Mesothelial cell of epicardium (in vitro differentiated cells): ENCODE measurements at places on chromosomes 3 and 15.

DNA sequence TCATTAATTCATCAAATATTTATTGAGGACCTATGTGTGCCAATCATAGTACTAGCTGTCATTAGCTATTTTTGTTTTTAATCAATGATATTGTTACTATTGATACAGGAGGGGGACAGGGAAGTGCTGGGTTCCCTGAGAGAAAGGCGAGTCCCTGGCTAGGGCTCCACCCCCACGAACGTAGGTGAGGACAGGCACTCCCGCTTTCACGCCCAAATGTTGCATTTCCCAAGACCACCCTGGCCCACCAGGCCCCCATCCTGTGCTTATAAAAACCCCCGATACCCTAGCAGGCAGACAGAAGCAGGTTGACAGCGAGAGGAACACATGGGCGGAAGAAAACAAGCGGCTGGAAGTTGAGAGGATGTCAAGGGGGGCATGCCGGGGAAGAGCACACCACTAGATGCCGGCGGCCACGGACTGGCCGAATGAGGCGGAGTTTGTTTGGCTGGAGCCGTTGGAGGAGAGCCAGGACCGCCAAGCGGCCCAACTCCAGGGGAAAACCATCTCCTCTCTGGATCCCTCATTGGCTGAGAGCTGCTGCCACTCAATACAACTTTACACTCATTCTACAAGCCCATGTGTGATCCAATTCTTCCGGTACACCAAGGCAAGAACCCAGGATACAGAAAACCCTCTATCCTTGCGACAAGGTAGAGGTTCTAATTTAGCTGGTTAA is 798.7 kb upstream of the SEMA6D start:
- DNase-seq: no peak

- no peak for DNase-seq
Observed at GRCh38 chr3:46923559-46924350, 46.2 kb downstream of the PTH1R start.

DNA sequence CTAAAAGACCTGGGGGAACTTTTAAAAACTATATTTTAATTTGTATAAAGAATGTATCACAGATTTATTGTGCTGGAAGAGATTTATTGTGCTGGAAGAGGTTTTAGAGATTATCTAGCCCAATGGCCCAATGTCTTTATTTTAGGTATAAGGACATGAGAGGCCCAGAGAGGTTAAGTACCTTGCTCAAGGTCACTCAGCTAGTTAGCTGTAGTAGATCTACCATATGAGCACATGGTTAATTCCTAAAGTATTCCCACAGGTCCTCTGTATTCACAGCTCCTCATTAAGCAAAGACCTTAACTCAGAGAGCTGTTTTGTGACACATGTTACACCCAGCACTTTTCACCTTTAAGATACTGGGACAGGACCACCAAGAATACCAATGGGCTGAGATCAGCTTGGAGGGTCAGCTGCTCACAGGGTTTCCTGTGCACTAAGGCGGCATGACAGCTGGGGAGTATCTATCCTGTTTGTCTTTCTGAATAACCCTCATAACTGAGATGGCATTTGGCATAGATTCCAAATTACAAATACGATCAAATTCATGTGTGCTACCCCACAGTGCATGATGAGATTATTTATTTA is 143.1 kb upstream of the TBL1XR1 start:
- no peak for DNase-seq

GRCh38 chr3:74613521-74614106 is 845 bp downstream of the CNTN3 start:
- no peak for DNase-seq

- DNase-seq: no peak
Observed at GRCh38 chr3:187375581-187375980, 7.4 kb downstream of the RTP4 start.

DNA sequence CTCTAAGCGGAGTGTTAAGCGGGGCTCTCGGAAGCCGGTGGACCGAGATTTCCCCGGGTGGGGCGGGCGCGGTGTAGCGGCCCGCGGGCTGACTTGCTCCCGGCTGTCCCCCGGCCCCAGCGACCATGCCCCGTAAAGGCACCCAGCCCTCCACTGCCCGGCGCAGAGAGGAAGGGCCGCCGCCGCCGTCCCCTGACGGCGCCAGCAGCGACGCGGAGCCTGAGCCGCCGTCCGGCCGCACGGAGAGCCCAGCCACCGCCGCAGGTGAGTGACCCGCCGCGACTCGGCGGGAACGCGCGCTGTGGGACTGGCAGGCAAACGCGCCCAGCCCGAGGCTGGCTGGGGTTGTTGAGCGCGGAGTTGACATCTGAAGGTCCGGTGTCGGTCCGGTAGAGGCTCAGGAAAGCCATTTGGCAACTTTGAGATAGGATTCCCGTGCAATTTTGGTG is 1.3 kb downstream of the SMC4 start:
- no peak for DNase-seq

- DNase-seq: no peak
Observed at GRCh38 chr3:72405943-72406566, 442.2 kb downstream of the SHQ1 start.

DNA sequence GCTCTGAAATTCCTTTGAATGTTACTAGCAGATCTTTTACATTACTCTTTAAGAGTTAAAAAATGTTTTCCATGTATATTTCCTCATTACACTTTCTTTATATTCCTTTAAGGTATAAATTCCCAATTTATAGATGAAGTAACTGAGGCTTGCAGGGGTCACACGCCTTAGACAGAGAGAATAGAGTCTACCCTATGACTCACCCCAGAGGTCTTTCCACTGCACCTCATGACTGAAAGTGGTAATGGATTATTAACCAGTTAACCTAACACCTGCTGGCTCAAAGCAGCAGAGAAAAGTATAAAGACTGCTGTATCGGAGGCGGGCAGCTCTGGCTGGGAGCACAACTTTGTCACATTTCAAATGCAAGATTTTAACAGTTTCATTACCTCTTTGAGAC is 37.7 kb downstream of the LDHAL6B start:
- DNase-seq: no peak

DNA sequence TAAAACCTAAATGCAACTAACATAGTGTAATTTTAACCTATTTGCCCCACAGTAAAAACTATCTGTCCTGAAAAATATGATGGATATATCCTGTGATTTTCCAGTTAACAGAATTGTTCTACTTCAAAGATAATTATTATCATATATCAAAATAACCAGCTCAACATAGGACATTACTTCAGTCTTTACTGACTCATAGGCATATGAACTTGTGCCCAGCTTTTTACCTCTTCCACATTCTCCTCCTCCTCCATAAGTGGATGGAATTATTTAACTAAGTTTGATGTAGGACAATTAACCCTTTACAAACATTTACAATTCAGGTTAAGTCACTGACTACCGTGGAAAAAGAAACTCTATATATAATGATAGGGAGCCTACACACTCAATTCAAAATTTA is 22.9 kb upstream of the USF3 start:
- DNase-seq: no peak

GRCh38 chr3:127405010-127405598 is 117.3 kb upstream of the PRR20G start:
- DNase-seq: no peak

DNA sequence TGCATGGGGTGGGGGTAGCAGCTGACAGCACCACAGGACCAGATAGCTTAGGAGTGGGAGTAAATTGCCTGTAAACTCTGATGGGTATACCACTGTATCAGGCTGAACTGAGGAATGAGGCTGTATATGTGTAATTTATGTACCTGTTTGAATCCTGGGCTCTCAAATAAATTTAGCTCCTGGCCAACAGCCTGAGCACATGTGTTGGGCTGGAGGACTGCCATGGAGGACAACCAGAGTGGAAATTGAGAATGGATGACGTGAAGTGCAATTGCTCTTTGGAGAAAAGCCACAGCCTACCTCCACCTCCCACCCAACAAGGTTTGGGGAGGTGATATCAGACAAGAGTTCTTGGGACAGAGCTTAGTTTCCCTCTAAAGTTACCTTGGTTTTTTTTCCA is 328.6 kb upstream of the PROK2 start:
- DNase-seq: no peak

DNA sequence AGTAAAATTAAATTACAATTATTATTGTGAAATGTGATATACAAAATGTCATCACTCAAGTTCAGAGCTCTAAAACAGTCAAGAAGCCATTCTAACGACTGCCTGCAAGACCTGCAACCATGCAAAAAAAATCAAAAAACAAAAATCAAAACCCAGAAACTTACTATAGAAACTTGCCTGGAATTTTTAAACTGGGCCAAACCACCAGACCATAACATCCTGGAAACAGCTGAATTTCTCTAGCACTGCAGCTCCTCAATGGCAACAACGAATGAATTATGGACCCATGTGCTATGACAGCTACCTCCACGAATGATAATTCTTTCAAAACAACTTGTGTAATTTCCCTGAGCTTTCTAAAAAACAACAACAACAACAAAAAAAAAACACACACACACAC is 130.0 kb upstream of the KCNMB2 start:
- no peak for DNase-seq

GRCh38 chr15:61099020-61099810 is 129.9 kb downstream of the RORA start:
- DNase-seq: no peak

- DNase-seq: no peak
Observed at GRCh38 chr3:43400167-43400566, 113.8 kb downstream of the SNRK start.

DNA sequence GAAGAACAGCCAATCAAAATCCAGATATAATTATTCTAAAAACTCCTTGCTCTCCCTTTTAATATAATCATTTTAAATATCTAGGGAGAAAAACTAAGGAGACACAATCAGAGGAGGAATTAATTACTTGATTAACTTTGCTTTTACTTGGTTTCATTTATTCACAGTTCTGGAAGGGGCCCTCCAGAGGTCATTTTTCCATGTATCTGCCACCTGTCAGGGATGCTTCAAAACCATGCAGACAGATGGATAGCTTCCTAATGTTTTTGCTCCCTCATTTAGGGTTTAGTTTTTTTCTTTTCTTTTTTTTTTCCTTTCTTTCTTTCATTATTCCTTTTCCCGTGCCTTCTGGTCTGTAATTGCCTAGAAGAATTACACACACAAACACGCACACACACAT is 438.1 kb upstream of the ARPP21 start:
- DNase-seq: no peak

DNA sequence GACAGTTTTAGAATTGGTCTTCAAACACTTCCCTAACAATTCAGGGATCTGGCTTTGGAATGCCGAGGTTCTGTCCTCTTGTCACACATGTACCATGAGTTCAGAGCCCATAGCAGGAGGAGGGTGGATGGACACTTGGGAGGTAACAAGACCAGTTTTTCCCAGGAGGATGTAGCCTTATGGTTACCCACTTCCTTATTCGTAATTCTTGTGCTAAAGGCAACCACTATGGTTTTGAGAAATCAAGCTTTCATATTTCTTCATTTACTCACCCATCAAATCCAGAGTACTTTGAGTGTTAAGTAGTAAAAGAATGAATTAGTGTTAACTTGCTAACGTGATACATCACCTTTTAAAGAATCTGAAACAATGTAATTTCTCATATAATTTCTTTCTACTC is 479.6 kb upstream of the ALCAM start:
- no peak for DNase-seq

GRCh38 chr15:100571592-100572167 is 30.3 kb downstream of the LINS1 start:
- no peak for DNase-seq

DNA sequence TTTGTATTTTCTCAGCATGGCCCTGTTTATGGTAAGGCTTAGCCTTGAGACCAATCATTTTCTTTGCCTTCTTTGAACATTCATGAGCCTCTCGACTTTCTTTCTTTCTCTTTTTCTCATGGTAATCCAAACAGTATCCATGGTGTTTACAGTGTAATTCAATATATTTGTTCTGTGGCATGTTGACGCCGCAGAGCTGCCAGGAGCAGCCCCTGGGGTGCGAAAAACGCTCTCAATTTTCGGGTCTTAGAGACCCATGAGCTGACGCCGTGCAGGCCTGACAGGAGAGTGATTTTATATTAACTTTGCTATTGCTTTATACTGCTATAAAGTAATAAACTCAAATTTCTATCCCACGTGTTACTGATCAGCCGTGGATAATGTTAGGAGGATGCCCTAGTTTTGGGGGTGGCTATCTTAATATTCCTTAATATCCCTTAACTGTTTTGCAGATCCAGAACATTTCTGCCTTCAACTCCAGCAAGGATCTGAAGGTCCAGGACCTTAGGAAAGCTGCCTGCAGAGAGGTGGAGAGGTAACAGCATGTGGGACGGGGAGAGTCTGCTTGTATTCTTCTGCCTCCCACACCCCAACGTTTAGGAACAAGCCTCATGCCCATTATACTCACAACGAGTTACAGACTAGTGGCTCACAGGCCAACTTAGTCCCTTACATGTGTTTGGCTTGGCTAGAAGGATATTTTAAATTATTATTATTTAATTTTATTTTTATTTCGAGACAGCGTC is 29.3 kb upstream of the MYO1E start:
- DNase-seq: no peak

- DNase-seq: no peak
Observed at GRCh38 chr3:60609446-60609845, 641.8 kb downstream of the FHIT start.

DNA sequence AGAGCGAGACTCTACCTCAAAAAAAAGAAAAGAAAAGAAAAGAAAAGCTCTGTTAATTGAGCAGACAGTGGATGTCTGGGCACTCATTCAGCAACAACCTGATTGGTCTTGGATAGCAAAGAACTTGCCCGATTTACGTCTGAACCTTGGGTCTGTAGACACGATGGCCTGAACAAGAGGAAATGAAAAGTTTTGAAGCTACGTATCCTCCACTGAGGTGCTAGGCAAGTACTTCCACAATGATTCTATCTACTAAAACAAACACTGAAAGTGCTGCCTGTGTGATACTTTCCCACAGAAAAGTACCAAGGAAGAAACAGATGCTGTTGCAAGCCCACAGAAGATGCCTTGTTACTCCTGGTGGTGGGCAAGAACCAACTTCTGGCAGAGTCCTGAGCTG is 21.8 kb upstream of the MUSTN1 start:
- no peak for DNase-seq

DNA sequence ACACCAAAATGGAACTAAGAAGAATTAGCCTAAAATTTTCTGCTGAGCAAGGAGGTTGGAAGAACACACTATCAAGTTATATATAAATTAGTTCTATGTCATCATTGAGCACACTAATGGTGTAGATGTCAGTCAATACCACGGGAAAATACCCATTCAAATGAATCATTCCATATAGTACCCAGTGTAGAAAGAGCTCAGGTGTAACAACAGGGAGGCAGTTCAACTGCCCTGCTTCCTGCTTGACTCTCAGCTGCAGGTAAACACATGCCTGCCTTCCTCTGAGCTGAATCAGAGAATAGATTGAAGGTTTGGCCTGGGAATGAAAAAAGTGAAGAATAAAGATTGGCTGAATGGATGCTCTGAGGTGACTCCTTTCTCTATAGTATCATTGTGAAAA is 1088.0 kb downstream of the AGBL1 start:
- DNase-seq: no peak

DNA sequence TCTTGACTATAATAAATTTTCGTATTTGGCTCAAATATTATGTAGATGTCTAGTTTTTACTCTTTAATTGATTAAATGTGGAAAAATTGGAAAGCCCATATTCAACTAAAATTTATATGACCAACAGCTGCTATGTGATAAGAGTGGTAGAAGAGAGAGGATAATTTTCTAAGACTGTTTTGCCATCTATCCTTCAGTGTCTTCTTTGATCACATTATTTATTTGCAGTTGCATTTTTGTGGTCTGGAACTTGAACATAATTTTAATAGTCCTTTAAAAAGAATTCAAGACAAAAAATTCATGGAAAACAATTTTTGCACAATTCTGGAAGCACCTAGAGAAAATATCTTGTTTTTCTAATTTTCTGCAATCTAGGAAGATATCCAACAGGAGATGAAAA is 213.3 kb upstream of the THBS1 start:
- DNase-seq: no peak
